ENCODE measurements at places on chromosomes 5 and 9. TPM values are rescaled to one million over a fixed set of nuclear protein-coding genes. Genes with fewer than 3 reads are reported as not detected.

DNA sequence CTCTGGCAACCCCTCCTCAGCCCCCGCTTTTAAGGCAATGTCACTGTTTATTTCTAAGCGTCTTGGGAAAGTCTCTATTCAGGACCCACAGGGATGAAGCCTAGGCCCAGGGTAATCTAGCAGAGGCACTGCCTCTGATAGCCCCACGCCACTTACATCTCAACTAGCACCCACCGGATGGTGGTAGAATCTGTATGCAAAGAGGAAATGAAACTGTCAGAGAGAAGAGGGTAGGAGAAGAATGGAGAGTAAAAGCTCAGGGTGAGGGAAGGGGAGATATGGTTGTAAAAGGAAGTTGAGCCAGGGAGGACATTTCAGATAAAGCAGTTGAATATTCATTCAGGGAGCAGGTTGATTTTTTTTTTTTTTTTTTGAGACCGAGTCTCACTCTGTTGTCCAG, 3.0 kb downstream of the FRRS1L start:
- no peak for DNase-seq

- DNase-seq = no peak
Measured at GRCh38 chr5:39716532-39717028, 291.8 kb upstream of the DAB2 start.

The LECT2 gene
- not detected for total RNA-seq

GRCh38 chr5:168123631-168124528, 167.6 kb upstream of the WWC1 start:
- DNase-seq = no peak

The HTR1A gene
- not detected for total RNA-seq

The C9 gene
- not detected for total RNA-seq

DNA sequence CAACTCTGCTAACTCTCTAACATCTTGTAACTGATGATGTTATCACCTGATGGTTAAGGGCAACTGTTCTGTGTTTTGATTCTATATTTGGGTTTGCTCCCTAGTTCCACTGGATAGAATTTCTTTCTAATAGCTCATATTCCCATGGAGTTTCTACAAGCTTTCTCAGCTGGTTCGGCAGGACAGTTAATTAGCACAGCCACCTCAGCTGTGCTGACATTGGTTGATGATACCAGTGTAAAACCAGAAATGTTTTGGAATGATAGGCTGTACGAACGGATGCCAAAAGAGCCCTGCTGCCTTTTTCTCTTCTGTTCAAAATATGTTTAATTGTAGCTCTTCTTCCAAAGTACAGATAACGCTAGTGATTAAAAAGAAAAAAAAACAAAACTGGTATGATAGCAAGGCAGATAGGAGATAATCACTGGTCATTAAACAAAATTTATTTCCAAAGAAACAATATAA, 440.5 kb upstream of the ZNF608 start:
- no peak for DNase-seq

DNA sequence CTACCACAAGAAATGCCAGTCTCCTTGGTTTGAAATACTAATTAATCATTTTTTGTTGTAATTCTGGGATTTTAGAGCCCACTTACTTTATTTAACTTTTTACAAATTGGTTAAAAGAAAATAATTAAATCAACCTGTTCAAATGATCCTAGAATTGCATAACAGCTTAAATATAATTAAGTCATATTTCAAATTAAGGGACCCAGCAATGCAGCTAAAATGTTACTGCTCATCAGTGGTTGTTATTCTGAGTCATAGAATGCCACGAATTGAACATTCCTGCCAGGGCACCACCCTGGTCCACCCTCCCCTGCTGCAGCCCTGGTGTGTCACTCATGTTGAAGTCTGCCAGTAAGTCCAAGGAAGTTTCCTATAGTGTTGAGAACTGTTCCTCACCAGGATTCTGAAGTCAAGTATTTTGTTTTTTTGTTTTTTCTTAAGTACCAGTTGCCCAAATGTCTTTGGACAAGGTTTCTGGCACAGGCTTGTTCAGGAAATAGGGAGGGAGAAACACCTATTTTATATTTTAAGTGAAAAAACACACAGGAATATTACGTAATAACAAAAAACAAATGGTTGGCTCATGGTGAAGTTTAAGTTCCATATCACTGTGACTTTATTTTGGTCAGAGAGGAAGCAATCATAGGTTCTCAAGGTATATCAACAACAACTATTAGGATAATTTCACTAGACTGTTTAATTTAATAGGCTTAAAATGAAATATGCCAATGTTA, 4.3 kb upstream of the ITGA1 start:
- no peak for DNase-seq

The ADAMTS13 gene
- 2.2 TPM for total RNA-seq

The PCDHB4 gene
- not detected for total RNA-seq

The CHSY3 gene
- total RNA-seq = not detected

DNA sequence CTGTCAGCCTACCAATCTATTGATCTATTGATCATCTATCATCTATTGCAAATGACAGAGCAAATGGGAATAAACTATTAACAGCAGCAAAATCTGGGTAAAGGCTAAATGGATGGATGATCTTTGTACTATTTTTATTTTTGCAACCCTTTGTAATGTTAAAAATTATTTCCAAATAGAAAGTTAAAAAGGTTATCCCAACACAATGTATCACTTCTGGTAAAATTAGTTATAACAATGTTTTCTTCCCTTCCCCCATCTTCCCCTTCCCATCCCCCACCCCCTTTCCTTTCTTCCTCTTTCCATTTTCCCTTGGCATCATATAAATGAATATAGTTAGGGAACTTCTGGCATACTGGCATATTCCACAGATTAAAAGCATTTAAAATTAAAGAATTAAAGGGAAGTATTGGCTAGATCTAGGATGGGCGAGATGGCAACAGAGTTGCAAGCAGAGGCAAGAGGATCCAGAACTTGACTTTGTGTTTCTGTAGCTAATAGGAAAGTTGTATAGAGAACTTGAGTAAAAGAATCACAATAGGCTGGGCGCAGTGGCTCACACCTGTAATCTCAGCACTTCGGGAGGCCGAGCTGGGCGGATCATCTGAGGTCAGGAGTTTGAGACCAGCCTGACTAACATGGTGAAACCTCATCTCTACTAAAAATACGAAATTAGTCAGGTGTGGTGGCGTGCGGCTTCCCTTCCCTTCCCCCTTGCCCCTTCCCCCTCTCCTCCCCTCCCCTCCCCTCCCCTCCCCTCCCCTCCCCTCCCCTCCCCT, 66.6 kb upstream of the TAF11L2 start:
- no peak for DNase-seq

The OLFML2A gene
- not detected for total RNA-seq

- no peak for DNase-seq
Measured at GRCh38 chr9:93132287-93132927, 1.6 kb downstream of the NINJ1 start.

The MOB3B gene
- total RNA-seq = 0.25 TPM

The FAXDC2 gene
- not detected for total RNA-seq

- DNase-seq = no peak
Measured at GRCh38 chr5:73437101-73437776, 11.3 kb downstream of the FOXD1 start.

The DCTN4 gene
- 84.4 TPM for total RNA-seq

DNA sequence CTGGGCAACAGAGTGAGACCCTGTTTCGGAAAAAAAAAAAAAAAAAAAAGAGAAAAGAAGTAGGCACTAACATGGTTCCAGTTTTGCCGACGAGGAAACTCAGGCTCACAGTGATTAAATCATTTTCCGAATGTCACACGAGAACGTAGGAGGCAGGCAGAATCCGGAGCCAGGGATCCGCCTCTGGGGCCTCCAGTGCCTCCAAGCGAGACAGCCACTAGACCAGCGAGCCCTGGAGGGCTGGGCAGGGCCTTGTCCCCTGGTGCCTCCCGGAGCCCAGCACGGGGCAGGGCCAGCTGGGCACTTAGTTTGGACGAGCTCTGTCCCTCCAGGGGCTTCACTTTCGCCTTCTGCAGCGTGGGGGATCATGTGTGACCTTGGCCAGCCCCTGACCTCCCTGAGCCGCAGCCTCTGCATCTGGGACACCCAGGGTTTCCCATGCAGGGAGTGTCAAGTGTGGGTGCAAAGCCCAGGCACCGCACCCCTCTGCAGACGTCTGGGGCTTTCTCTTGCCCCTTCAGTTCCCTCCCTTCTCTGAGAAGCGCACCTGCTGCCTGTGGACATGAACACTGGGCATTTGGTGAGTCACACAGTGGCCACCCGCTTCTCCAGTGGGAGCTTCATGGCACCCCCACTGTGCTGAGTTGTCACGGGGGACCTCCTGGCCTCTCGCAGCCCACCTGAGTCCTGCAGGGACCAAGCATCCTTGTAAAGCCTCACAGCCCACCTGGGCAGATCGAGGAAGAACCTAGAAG, 80.3 kb downstream of the RXRA start:
- DNase-seq = no peak

The KDM3B gene
- total RNA-seq = 59.5 TPM

GRCh38 chr9:137589441-137590122, 730 bp downstream of the ZMYND19 start:
- DNase-seq = no peak

The TXNDC8 gene
- not detected for total RNA-seq

DNA sequence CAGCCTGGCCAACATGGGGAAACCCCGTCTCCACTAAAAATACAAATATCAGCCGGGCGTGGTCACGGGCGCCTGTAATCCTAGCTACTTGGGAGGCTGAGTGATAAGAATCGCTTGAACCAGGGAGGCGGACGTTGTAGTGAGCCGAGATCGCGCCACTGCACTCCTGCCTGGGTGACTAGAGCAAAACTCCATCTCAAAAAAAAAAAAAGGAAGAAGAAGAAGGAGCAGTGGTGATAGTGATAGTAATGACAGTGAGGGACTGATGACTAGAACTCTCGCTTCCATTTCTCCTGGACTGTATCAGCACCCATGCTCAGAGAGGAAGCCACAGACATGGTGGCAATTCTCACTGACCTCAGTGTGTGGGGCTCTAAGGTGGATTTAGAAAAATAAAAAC, 52.6 kb upstream of the CLINT1 start:
- DNase-seq = no peak

GRCh38 chr9:136291306-136292025, 12.4 kb downstream of the CCDC187 start:
- DNase-seq = no peak
